NCI-H187 treated with DMSO at 0.1 percent for 48 hours (cell line): ENCODE measurements at places on chromosomes 5 and 9.

GRCh38 chr9:82810915-82811314, 252.0 kb downstream of the RASEF start:
- no peak for DNase-seq

DNA sequence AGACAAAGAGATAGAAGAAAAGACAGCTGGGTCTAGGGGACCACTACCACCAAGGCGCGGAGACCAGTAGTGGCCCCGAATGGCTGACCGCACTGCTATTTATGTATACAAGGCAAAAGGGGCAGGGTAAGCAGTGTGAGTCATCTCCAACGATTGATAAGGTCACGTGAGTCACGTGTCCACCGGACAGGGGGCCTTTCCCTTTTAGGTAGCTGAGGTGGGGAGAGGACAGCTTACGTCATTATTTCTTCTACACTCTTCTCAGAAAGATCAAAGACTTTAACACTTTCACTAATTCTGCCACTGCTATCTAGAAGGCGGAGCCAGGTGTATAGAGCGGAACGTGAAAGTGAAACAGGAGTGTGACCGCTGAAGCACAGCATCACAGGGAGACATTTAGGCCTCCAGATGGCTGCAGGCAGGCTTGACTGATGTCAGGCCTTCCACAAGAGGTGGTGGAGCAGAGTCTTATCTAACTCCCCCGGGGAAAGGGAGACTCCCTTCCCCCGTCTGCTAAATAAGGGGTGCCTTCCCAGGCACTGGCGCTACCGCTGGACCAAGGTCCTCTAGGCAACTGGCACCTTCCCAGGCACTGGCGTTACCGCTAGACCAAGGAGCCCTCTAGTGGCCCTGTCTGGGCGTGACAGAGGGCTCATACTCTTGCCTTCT, 6.1 kb upstream of the PRR16 start:
- no peak for DNase-seq

DNA sequence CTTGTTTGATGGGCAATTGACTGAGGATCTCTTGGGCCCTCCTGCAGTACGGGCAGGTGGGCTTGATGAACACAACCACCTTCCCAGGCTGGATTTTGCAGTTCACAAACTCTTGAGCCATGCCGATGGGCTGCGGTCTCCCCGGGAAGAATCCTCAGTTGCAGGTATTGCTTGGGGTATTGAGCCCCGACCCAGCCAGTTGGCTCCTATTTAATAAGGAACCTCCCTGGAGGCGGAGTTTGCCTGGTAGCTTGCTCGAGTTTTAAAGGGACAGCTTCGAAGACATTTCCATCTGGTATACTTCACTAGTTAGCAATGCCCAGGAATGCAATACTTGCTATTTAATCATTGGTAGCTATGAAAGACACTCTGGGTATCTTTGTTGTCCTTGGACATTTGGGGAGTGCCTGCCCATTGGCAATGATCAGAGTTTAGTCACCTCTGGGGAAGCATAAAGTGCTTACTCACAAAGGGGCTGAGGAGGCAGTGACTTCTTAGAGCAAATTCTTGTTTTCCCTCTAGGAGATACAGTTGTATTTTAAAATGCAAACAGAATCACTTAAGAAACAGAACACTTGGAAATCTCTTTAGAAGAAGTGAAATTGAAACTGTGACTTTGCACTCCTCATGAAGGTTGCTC, at the start of gene GLRX:
Gene GLRX (minus strand): TSS at position 185 of the 640 bp plus-strand sequence. CDS start 64 bp downstream, at position 121.
- no peak for DNase-seq

- DNase-seq: no peak
These were observed 15.7 kb downstream of the CDC14B start for GRCh38 chr9:96604004-96604319.

DNA sequence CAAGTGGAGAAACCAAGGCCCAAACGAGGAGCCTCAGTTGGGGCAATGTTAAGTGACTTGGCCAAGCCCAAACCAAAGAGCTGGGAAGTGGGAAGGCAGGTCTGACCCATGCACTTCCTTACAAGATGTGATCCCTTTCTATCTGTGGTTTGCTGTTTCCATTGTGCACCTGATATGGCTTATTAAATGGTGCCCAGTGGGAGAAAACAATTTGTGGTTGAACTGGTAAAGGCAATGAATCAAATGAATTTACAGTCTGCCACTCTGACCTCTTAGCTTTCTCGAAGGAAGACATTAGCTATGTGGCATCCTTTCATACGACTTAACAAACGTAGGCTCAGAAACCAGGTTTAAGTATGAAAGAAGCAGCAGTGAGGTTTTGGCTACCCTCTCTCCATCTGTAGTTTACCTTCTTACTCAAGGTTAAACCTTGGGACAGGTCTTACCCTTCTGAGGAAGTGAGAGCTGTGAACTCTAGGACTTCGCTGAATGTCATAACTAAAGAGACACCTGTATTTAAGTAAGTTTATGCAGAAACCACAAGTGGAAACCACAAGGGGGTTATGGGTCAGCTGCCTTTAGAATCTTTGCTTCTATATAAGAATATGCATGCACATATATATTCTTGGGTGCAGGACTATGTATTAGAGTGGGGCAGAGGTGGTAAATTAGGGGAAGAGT, 100.5 kb upstream of the SPATA31D4 start:
- DNase-seq: no peak

- no peak for DNase-seq
These were observed 9.4 kb upstream of the REEP5 start for GRCh38 chr5:112931473-112931872.

DNA sequence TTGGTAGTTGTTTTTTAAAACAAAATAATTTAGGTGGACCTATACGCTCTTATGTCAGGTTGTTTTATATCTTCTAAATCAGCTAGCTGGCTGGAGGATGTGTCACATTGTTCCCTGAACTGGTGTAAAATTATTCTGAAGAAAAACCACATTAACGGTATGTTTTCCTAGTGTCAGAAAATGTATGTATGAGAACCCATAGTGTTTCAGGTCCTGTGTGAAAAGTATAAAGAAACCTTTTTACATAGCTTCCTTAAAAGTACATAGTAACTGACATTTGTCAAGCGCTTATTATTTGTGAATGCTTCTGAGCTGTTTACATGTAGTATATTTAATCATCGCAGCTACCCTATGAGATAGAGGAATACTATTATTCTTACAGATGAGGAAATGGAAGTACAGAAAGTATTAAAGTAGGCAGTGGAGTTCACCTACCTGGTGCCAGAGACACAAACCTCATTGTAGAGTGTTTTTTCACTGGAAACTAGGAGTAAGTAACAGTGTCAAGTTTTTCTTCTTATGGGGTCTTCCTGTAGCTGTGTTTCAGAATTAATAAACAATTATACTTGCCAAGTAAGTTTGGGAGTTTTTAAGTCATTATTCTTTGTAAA, 10.4 kb upstream of the FAM120AOS start:
- DNase-seq: no peak

GRCh38 chr5:55410845-55411244, 103.1 kb downstream of the MTREX start:
- no peak for DNase-seq

- no peak for DNase-seq
These were observed 8.3 kb downstream of the FOXD1 start for GRCh38 chr5:73440262-73440661.
